ENCODE measurements at places on chromosomes 16 and 17.
A peak's percentile ranks its signal among the peaks of the same experiment; 100 is the strongest.

DNA sequence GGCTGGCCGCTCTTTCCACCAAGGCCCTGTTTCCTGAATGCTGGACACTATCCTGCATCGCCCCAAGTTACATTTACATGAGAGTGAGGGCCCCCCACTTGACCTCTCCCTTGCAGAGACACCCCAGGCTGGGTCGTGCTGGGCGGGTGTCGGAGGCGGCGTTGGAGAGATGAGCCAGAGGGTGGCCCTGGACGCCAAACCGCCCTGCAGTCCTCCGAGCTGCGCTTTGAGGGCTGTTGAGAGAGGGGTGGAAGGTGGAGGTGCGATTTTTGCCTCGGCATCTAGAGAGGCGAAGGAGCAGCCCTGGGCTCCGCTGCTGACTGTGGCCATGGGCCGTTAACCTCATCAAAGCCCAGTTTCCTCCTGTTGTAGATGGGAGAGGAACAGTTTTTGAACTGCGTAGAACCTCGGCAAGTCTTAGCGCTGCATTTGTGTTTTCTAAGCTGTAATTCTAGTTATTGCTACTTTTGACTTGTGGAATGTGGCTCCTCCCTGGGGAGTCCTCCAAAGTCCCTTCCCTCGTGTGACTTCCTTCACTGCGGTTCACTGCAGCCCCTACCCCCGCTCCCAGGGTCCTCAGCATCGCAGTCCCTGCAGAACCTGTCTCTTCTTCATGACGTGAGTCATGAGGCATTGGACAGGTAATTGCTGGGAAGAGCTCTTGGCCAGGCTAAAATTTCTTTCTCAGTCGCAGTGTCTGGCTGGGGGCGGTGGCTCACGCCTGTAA is 986 bp upstream of the ELOB start:
- no peak for DNase-seq

DNA sequence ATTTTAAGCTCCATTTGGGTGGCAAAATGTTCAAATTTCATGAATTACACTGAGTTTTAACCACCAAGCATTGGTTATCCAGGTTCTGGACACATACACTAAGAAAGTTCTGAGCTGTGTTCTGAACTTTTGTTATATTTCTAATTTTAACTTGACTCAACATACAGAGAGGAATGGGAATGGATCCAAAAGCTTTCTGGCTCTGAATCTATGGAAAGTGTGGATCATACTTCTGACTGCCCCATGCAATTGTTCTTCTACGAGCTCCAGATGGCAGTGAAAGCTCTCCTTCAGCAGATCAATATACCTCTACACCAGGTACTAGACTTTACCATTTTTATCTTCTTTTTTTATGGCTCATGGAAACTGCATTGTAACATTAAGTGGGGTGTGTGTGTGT is 113.0 kb upstream of the NOG start:
- no peak for DNase-seq

DNA sequence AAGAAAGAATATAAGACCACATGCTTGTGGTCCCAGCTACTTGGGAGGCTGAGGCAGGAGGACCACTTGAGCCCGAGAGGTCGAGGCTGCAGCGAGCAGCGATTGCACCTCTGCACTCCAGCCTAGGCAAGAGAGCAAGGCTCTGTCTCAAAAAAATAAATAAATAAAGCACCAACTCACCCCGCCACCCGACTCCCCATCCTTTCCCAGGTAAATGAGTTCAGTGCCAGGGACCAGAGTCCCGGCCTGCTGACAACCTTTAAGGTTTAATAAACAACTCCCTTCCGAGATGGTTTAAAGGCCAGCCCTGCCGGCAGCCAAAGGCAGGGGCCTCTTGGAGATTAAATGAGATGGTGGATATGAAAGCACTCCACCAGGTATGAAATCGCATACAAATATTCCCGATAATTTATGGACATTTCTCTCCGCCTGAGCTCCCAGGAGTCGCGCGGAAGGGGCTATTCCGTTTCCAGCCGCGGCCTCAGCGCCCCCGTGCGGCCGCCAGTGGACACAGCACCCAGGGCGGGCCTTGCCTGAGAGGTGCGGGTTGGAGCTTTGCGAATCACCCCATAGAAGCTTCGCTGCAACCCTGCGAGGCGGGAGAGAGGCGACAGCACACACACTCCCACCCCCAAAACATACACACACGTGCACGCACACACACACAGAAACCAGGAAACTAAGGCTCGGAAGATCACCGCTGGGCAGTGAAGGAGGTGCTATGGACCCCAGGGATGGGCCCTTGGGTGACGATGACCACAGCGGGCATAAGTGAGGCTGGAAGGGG is 4.0 kb upstream of the RPL38 start:
- DNase-seq = peak; percentile 38

DNA sequence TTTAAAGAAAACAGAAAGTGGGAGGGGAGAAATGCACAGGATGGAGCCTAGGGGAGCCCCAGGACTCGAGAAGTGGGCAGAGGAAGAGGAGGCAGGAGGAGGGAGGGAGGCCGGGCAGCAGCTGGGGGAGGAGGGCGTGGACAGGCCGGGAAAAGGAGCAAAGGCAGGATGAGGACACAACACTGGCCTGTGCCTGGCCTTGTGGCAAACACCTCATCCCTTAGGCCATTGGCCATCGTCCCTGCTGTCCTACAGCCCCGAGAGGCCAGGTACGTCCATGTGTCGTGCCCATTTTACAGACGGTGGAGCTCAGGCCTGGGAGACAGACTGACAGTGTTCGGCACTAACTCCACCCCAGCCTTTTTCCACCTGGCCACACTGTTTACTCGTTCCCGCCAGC is 15.9 kb downstream of the JPH3 start:
- DNase-seq = no peak

GRCh38 chr16:89395150-89396142 is 94.9 kb downstream of the ANKRD11 start:
- no peak for DNase-seq

DNA sequence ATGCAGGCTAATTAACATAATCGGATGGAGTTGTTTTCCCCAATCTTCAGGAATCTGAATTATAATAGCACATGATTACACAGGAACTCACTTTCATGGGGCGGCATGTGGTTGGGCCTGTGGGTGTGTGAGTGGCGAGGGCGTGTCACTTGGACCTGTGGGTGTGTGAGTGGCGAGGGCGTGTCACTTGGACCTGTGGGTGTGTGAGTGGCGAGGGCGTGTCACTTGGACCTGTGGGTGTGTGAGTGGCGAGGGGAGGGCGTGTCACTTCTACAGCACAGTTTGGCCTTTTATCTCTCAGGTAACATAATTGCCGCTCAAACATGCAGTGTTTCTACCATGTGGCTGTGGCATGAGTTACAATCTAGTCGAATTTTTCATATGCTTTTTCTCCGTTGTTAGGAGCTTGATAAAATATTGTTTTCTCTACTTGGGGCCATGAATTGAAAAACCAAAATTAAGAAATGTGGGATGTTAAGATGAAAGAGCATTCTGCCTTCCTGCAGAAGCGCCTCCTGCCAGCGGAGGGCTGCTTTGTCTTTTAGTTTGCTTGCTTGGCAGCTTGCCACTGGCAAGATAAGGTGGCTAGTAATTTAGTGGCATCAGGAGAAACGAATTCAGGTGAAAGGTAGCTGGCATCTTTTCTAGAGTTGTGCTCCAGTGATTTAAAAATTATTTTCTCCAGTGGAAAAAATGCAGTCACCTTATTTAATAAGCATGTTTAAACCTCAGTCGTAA is 36.2 kb downstream of the USP10 start:
- DNase-seq = no peak

GRCh38 chr16:5756969-5757368 is 659.4 kb upstream of the EEF2KMT start:
- DNase-seq = no peak

GRCh38 chr17:46876353-46876887 is 25.0 kb downstream of the WNT9B start:
- DNase-seq = no peak

DNA sequence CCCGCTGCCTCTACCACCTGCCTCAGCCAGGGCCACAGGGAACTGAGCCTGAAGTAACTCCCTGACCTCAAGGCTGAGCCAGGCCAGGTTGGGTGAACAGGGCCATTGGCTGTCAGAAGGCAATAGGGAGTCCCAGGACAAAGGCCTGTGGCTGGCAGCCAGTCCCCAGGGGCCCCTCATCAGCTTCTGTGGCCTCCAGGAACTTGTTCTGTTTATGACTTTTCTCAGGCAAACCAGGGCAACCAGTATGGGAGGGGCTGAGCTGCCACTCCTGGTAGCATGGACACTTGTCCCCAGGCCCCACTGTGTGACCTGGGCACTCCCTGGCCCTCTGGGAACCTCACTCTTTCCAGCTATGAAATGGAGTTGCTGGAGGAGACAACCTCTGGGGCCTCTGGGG is 40.1 kb downstream of the CPNE2 start:
- no peak for DNase-seq

GRCh38 chr17:40209404-40210093 is 9.6 kb upstream of the WIPF2 start:
- no peak for DNase-seq

GRCh38 chr17:18247613-18248001 is 10.9 kb downstream of the FLII start:
- no peak for DNase-seq

- DNase-seq = no peak
Measured at GRCh38 chr16:1127971-1128715, 24.8 kb upstream of the CACNA1H start.

GRCh38 chr17:64448665-64449512 is at the start of gene MILR1:
MILR1 (plus strand) TSS chr17:64449115; CDS start chr17:64449169, 54 bp downstream.
- no peak for DNase-seq

- DNase-seq = no peak
Measured at GRCh38 chr16:22323173-22323958, 26.2 kb downstream of the POLR3E start.

GRCh38 chr16:90020838-90021382 is 1.7 kb upstream of the DBNDD1 start:
- DNase-seq = no peak

DNA sequence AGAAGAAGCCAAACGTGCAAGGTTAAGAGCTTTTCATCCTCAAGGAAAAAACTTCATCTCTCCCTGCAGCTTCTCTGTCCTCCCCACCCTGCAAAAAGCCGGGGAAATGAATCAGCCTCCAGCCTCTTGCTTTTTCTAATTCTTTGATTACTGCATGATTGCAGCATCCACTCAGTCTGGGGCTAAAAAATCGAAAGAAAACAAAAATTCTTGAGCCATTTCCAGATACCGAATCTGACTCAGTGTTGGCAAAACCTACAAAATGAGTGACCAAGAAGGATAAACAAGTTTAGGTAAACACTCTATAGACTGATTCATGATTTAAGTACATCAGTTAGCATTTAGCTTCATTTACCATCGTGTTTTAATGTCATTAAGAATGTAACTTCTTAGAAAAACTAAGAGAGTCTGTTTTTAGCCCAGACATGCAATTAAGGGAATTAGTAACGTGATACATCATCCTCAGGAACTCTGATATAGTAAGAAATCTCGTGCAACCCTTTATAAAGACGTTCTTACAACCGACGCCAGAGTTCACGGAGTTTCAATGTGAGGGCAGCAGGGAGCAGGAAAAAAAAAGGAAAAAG is 287.3 kb upstream of the FOXF1 start:
- DNase-seq = no peak

DNA sequence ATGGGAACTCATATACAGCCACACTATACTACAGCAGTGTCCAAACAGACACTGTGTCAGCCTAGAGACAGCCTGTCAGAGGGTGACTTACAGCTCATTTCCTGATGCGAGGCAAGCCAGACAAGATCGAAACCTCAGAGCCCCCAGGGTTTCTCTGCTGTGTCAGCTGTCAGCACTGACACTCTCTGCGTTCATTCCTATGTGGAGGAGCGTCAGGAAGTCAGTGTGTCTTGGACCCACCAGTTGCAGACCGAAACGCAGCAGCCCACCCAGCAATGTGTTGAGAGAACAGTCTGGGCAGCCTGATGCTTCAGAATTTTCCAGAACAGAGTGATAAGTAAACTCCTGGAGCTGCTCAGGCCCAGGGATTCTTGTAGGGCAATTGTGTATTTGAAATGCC is 20.6 kb upstream of the MAPT start:
- DNase-seq = peak; percentile 42

DNA sequence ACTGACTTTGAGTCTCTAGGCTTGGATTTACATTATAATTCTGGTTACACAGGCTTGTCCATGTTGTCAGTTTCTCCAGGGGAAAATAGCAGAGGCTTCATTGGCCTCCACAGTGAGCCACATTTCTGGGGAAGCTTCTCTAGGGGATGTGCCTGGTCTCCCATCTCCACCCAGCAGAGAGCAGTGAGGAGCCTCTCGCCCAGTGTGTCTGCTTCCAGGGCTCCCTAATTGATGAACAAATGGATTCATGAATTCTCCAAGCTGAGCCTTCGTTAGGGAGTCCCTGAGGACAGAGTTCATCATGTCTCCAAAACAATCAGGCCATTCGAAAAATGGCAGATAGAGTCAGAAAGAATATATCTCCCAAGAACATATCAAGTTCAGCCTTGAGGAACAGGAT is 162.4 kb upstream of the TOX3 start:
- no peak for DNase-seq

- DNase-seq = no peak
Measured at GRCh38 chr16:25052151-25052511, 37.0 kb upstream of the ARHGAP17 start.

DNA sequence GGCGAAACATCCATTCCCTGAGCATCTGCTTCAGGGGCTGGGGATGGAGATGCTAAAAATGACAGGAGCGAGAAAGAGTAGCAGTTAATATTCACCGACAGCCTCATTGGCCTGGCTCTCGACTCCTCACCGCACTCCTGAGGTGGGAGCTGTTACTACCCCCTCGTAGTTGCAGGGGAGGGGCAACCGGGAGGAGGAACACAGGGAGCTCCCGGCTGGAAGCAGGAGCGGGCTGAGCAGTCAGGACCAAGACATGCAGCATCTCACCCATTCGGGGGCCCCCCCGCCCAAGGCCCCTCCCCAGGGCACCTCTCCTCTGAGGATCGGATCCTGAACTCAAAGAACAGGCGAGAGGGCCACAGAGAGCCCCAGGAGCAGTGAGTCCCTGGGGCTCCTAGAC is 4.5 kb upstream of the ACSF3 start:
- DNase-seq = no peak

GRCh38 chr17:63286254-63286653 is 159.9 kb downstream of the CYB561 start:
- no peak for DNase-seq

GRCh38 chr16:81809567-81809966 is 30.5 kb downstream of the PLCG2 start:
- no peak for DNase-seq

DNA sequence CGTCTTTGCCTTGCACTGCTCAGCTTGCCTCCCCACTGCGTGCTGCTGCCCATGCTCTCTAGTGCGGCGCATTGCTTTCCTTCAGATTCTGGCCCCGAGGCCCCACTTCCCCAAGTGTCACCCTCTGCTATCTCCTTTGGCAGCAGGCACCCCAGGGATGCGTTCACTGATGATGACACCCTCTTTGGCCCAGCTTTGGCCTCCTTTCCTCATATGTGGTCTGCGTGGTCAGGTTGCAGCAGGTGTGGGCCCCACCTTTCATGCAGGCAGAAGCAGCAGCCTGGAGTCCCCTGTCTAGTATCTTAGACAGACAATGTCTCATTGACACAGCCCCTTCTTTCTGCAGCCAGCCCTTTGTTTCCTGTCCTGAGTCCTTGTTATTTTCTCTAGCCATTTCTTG is 4.8 kb upstream of the CCL3 start:
- DNase-seq = no peak

GRCh38 chr17:78075545-78075944 is 53.0 kb downstream of the TMC6 start:
- no peak for DNase-seq

GRCh38 chr16:13921328-13921727 is 1.4 kb downstream of the ERCC4 start:
- no peak for DNase-seq
